ENCODE measurements at places on chromosomes 2 and 18.

DNA sequence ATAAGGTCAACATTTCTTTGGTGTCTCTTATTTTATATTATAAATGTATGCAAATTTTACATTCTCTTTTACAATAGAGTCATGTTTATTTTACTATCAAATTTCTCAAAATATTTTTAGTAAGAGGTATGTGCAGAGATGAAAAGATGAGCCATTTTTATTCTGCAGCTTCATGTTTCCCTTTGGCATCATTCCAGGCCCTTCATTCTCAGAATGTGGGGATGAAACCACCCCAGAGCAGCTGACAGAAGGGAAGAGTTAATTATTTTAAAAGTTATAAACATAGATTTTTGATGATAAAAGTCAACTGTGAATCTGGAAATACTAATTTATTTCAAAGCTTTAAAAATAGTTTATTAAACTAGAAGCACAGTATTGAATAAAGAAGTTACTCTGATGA lies 12.8 kb upstream of the FSHR start:
- DNase-seq = no peak

- no peak for DNase-seq
Measured at GRCh38 chr18:55031164-55031563, 71.9 kb upstream of the CCDC68 start.

DNA sequence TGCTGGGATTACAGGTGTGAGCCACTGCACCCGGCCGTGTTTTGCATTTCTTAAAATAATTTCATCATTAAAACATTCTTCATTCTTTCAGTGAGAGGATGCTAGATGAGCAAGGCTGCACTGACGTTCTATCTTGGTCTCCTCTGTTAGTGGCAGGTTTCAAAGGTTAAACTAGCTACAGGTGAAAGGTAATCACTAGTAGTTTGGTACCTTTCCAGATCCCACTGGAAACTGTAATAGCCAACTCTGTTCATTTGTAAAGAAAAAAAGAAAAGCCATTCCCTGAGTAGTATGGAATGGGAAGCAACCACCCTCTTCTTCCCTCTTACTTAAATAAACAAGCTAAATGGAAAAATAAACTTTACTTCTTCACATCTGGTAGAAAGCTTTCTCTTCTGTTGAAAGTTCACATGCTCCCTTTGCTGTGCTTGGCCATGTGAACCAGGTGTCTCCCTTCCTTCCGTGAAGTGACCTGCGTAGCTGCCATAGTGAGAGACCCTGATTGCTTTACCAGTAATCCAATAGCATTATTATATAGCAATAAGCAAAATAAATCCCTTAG lies 94.0 kb downstream of the GREB1L start:
- no peak for DNase-seq

GRCh38 chr2:111162718-111163331 lies 42.1 kb downstream of the BCL2L11 start:
- no peak for DNase-seq

- peak; percentile 61 for DNase-seq
Measured at GRCh38 chr18:2657788-2658458, 2.4 kb downstream of the SMCHD1 start.

GRCh38 chr2:226684563-226684959 lies 115.1 kb downstream of the IRS1 start:
- DNase-seq = no peak

DNA sequence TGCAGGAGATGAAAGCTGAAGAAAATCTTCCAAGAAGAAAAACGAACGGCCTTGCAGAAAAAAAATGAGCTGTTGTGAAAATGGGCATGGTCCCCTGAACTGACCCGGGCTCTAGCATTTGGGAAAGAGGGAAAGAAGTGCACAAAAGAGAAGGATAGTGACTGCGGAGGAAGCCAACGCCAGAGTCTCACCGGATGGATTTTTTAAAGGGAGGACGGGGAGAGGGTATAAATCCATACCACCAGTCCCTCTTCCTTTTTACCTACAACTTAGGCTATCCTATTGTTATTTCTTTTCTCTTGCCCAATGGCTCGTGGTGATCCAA lies 601 bp downstream of the WDR35 start:
- DNase-seq = no peak

DNA sequence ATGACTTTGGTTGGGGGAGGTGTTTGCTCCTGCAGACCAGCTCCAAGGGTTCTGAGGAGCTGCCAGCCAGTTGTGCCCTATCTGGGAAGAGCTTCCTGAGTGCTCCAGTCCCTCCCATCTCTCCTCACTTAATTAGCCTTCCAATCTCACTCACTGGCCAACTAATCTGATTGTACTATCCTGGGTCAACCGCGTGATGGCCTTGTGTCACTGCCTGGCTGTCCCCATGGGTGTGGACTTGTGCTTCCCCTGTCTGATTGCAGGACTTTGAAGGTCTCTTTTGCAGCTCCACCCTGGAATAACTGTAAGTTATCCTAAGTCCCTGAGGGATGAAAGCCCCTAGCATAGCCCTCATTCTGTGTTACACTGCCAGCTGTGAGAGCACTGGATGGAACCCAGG lies 65.0 kb downstream of the SLC4A5 start:
- DNase-seq = no peak

GRCh38 chr2:238278626-238279323 lies 9.6 kb downstream of the PER2 start:
- DNase-seq = no peak

DNA sequence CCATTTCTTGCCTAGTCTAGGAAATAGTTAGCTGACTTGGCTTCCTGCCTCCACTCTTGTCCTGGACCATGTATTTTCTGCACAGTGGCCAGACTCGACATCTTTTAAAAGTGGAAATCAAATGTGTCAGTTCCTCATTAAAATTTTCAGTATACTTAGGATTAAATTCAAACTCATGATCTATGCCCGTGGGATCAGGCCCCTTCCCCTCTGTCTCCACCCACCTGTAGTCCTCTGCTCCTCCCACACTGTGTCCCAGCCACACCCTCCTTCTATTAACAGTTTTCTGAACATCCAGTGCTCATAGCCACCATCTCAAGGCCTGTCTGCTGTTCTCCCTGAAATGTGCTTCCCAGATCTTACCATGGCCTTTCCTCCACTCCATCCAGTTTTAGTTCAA lies 13.3 kb downstream of the ARHGAP25 start:
- DNase-seq = no peak

DNA sequence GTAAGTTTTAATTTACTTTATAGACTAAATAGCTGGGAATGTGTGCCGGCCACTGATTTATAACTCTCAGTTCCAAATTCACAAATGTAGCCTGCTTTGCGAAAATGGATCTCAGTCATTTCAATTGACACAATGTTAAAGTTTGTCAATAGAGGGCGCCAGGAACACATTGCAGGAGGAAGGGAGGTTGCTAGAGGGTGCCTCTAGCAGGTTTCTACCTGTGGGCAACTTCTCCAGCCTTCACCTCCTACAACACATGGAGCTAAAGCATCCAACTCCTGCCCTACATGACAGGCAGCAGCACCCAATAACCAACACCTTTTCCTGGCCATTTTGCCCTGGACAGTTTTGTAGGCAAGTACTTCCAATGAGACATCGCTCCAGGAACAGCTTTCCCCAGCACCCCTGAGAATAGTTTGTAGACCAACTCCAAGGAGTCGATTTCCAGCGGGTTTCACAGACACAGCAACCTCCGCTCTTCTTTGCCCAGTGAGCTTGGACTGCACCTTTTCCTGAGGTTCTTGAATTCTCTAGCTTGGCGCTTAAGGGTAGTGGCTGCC lies 784.8 kb upstream of the CDH2 start:
- DNase-seq = peak; percentile 21

DNA sequence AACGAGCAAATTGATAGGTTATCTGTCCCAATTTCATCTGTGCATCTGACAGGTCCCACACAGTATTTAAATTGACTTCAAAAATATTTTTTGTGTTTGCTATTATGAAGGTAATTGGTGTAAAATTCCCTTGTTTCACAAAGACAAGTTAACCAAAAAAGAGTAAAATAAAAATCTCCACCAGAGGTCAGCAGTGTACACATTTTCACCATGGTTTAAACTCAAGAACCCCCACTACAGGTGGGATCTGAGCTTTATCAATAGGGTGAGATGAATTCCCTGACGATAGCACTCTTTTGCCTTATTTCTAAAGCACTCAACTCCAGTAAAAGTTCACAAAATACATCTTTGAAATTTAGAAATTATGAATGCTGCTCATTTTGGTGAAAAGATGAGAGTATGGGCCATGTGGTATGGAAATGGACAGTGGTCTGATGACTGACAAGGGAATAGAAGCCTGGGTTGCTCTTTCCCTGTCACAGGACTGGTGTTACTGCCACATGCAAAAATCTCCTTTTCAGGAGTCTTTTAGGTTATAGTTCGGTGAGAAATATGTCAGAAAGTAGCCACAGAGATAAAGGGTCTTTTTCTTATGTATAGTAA lies 68.0 kb downstream of the SERPINB8 start:
- DNase-seq = peak; percentile 16

DNA sequence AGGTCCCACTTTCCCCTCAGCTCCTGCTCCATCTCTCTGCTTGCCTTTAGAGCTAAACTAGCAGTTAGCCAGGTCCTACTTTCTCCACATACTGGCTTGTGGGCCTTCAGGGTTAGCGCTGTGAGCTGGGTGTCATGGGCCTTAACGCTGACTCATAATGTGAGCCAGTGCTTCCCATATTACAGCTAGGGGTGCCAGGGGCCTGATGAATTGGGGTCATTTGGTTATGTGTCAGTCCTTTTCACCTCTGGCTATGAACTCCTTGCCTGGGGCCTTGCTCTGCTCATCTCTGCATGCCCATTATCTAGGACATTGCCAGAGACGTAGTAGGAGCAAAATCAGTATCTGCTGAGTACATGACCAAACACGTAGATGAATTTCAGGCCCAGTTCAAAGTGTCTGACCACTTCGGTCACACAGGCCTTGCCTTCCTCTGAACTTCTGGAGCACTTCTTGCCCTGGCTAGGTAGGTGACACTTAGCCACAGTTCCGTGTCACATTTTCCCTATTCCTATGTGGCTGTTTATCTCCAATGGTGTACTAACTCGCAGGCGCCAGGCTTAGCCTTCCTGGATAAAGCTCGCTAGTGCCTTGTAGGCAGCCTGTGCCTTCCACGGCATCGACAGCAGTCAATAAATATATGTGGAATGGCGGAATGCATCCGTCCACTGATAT lies 103.2 kb upstream of the SIX3 start:
- no peak for DNase-seq

DNA sequence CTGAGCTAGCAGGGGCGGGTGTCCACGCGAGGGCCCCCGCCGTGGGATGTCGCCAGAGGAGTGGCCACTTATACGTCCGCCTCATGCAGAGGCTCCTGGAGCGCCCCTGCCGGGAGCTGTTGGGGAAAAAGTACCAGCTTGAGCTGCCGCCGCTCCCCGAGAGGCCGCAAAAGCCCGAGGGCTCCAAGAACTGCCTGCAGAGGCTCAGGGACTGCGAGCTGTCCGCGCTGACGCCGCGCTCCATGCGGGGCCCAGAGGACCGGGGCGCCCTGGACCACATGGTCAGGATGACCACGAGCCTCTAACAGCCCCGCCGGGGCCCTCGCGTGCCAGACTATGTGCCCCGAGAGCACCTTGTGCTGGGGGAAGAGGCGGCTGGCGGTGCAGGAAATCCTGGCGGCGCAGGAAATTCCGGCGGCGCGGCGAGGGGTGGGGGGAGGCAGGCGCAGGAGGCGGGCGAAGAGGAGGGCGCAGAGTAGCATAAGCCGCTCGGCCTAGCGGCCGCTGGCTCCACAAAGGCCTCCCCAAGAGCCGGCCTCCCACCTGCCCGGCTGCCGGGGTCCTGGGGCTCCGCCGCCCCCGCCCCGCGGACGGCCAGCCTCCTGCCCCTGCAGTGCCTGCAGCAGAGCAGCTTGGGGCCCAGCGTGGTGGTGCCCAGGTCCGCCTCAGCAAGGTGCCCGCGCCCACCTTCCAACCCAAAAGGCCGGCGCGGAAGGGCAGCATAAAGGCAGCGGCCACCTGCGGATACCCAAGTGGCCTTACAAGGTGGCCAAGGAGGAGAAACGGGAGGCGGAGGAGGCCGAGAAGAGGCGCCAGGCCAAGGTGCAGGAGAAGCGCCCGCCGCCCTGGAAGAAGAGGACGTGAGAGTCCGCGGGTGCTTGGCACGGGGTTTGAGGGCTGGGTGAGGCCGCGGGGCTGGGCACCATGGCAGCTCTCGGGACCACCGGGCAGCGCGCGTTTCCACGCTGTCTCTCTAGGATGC lies 42.1 kb upstream of the TRIM43B start:
- peak; percentile 81 for DNase-seq

DNA sequence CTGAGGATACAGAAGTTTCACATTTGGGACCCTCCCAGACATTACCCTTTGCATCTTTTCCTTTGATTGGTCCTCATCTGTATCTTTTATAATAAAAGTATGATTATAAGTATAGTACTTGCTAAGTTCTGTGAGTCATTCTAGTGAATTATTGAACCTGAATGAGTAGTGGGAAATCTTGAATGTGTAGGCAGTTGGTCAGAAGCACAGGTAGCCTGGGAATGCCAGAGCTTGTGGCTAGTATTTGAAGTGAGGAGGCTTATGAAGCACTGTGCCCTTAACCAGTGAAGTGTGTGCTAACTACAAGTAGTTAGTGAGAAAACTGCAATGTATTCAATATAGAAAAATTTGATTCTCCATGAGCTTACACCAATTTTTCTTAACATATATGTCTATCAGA lies 257.6 kb downstream of the GRB14 start:
- DNase-seq = no peak

DNA sequence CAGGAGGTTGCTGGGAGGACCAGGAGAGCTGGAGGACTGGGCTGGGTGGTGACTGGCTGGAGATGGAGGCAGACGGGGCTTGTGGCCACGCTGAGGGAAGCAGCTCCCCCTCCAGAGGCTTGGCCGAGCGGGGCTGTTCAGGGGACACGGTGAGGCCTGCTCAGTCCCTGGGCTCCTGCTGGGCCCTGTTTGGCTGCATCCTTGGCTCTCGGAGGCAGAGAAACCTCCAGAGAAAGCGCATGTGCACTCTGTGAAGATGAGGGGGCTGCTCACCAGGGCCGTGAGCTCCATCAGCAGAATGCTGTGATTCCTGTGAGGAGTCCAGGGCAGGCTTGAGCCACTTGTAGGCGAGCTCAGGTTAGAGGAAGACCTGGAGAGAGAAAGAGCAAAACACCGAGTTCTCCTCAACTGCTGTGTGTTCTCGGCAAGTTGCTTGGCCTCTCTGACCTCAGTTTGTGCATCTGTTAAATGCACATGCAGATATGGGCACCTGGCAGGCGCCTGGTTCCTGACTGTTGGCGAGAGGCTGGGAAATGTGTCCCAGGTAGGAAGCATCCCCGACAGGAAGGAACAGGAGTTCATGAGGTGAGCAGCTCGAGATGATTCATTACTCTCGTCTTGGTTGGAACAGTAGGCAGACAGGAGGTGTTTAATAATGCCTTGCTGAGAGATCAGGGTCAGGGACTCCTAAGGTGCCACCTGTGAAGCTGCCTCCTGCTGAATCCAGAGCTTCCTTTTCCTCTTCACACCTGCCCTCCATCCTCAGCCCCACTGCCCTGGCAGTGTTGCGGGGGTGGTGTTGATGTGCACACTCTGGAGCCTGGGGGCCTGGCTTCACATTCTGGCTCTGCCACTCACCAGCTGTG lies 941 bp downstream of the ZAP70 start:
- no peak for DNase-seq

GRCh38 chr18:25353080-25353479 lies 1.1 kb upstream of the ZNF521 start:
- no peak for DNase-seq

GRCh38 chr2:127146820-127147502 lies 40.0 kb upstream of the BIN1 start:
- DNase-seq = peak; percentile 70

All from fibroblast of skin of abdomen (primary cell).